ENCODE measurements at places on chromosomes 3 and 15. TPM values are rescaled to one million over a fixed set of nuclear protein-coding genes. Genes with fewer than 3 reads are reported as not detected.

DNA sequence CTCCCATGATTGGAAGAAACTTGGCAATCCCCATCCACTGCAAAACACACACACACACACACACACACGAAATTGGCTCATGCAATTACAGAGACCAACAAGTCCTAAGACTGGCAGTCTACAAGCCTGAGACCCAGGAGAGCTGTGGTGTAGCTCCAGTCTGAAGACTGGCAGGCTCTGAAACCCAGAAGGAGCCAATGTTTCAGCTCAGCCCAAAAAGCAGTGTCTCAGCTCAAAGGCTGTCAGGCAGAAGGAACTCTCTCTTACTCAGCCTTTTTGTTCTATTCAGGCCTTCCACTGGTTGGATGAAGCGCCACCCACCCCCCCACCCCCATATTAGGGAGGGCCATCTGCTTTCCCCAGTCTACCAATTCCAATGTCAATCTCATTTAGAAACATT lies 32.1 kb downstream of the MESD start:
- peak; percentile 51 for DNase-seq

The MYEF2 gene
- total RNA-seq = 22.6 TPM

The PAQR9 gene
- total RNA-seq = 0.22 TPM

DNA sequence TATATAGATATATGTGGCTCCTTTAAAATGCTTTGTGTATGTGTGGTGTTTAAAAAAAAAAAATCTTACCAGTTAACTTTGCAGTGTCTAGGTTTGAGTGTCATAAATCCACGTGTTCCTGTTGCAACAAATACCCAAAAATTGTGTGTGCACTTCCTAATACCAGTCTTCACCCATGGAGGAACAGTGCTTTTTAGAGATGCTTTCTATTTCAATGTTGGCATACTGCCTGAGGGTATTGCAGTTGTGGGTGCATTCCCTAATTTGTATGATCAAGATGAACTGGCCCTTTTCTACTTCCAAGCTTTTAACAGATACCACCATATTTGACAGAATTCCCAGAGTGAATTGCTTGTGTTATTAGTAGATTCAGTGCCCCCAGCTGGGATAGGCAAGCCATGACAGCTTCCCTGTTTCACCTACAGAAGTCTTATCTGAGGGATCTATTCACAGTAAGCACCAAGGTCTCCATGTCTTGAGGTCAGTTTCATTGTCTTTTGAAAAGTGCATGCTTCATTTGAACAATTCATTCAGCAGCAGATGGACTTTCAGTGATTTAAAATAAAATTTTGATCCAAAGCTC lies 68.9 kb upstream of the GOLGA6B start:
- peak; percentile 7 for DNase-seq

The RETNLB gene
- total RNA-seq = not detected

DNA sequence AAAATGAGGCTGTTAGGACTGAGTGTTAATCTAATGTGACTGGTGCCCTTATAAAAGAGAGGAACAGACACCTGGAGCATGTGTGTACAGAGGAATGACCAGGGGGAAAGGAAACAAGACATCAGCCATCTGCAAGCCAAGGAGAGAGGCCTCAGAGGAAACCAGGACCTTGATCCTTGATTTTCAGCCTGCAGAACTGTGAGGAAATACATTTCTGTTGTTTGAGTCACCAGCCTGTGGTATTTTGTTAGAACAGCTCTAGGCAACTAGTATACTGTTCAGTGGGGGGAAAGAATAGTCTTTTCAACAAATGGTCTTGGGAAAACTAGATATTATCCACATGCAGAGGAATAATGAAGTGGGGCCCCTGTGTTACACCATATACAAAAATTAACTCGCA lies 80.6 kb downstream of the CCR1 start:
- DNase-seq = peak; percentile 91

The CAND2 gene
- total RNA-seq = 3.8 TPM

DNA sequence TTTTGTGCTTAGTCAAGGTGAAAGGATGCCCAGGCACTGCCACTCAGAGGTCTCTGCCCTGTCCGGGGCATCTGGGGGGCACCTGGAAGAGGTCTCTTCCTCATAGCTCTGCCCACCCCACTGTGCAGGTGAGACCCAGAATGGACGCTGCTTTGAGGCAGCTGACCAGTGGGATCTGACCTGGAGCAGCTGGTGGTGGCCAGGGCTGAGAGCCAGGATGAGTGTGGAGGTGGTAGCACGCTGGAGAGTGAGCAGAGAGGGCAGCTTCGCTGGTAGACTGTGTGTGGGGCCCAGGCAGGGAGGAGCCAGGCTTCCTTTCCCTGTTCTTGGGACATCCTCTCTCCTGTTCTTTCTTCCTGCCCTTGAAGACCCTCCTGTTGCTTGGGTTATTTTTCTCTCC lies 32.2 kb upstream of the PLA2G4E start:
- no peak for DNase-seq

GRCh38 chr3:156424758-156425157 lies 130.2 kb downstream of the SSR3 start:
- no peak for DNase-seq

The ANKRD63 gene
- total RNA-seq = not detected

The RTP3 gene
- total RNA-seq = not detected

DNA sequence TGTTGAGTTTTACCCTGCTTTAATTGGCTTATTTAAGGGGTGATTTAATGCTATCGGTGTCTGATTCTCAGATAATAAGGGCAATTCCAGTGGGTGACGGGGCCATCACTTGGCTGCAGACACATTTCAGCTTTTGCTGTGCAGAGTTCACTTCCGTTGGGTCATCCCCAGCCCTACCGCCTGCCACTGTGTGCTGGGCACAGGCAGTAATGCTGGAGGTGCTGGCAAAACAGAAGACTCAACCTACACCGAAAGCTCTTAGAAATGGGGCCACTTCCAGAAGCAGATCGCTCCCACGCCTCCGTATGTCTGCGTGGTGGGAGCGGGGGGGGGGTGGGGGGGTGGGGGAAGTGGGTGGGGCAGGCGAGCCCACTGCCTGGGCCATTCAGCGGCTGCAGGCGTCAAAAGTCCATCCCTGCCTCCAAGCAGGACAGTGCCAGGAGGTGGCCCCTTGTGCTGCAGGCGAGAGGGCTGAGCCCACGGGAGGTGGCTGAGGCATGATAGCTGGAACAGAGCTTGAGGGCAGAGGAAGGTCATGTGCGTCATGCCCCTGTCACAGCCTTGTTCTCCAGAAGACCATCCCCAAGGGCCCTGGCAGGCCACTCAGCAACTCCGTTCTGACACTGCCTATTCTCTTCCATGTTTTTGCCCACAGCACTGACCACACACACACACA lies 128.3 kb downstream of the ATP10A start:
- no peak for DNase-seq

The ZCWPW2 gene
- total RNA-seq = 1.0 TPM

The GOLGA6B gene
- 0.36 TPM for total RNA-seq
